ENCODE measurements at places on chromosomes 6 and 20.

DNA sequence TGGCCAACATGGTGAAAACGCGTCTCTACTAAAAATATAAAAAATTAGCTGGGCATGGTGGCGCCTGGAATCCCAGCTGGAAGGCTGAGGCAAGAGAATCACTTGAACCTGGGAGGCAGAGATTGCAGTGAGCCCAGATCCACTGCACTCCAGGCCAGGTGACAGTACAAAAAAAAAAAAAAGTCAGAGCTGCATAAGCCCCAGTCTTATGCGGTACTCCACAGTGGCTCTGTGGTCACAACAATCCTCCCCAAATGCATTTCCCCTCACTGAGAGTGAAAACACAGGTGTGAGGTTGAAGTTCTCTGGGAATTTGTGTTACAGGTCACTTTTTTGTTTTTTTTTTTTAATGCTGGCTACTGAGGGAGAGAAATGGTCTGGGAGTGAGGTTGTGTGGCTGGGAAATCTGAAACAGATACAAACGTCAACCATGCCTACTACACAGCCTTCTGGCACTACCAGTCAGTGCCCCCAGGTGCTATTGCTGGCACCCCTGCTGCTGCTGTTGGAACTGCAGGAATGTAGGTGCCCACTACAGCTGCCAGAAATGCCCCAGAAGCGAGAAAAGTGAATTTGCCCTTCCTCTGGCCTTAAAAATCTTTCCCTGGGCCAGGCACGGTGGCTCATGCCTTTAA, 5.7 kb downstream of the MRPS26 start:
- no peak for DNase-seq

DNA sequence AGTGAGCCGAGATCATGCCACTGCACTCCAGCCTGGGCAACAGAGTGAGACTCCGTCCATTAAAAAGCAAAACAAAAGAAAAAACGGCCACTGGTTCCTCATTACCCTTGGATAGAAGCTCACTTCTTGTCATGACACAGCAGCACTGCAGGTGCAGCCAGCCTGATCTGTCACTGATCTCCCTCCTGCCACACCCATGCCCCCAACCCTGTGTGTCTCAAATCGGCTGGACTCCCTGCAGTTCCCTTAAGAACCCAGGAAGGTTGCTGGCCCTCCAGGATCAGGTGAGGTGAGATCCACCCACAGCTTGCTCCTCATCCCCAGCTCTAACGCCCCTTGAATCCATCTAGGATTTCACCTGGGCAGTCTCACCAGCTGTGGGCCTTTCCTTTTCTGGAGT, 26.3 kb upstream of the NNAT start:
- no peak for DNase-seq

DNA sequence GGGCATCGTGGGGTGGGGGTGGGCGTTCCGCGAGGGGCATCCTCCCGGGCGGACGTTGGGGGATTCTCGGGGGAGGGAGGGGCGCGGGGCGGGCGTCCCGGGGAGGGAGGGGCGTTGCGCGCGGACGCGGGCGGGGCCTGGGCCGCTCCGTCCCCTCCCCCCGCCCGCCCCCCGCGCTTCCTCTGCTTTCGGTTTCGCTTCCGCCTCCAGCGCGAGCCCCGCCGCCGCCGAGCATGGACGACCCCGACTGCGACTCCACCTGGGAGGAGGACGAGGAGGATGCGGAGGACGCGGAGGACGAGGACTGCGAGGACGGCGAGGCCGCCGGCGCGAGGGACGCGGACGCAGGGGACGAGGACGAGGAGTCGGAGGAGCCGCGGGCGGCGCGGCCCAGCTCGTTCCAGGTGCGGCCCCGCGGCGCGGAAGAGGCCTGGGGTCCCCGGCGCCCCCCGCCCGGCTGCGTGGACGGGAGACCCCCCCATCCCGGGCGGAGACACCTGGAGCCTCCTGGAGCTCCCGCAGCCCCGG, at the start of gene OGFR:
Gene OGFR (plus strand): TSS at position 209 of the 528 bp plus-strand sequence. CDS start 25 bp downstream, at position 234.
- peak; percentile 72 for DNase-seq

DNA sequence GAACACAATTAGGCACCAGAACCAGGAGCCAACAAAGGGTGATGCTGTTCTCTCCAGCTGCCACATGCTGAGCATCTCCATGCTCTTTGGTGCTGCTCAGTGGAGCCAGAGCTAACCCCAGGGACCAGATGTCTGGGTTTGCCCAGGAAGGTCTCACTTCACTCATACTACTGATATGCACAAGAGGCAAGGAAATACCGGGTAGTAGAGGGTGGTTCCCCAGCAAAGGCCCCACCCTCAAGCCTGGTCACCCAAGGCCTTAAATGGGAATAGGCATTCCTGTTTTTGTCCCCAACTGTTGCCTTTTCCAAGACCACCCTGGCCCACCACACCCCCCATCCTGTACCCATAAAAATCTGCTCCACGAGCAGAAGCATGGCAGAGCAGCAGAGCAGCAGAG, 204.5 kb upstream of the TAB2 start:
- no peak for DNase-seq

GRCh38 chr6:89970609-89971337, 76.5 kb downstream of the GJA10 start:
- no peak for DNase-seq

DNA sequence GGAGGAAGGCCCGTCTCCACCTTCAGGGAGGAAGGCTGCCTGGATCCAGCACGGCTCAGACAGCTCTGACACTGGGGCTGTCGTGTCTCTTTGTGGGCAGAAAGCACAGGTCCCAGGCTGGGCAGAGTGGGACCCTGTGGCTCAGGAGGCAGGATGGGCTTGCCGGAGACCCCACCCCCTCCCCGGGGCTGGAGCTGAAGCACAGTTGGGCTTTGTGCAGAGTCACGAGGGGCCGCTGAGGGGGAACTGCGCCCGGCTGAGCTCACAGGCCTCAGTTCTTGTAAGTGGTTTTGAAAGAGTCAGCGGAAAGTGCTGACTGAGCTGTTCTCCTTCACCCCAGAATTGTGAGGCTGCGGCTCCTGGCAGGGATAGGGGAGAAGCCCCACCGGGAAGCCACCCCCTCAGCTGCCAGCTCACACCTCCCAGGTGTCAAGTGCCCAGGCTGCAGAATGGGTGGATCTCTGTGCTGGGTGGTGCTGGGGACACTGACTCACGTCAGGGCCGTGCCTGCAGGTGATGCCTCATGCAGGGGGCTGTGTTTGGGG, 145.5 kb upstream of the RNF24 start:
- no peak for DNase-seq

DNA sequence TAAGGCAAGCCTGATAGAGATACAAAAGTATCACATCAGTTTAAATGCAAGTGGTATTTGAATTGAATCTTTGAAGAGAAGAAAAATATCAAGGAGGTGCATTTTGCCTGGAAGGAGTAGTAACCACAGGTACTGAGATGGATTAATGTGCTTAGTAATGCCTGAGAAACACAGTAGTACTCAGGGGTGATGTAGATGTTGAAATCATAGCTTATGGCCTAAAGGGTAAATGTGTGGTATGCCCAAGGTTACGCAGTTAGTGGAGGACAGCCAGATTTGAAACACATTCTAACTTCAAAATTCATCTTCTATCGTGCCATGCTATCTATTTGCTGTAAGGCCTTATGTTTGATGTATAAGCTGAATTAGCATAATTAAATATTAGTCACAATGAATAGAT, 55.9 kb downstream of the STXBP5 start:
- DNase-seq: no peak

- DNase-seq: no peak
Observed at GRCh38 chr20:51700809-51701285, 67.3 kb downstream of the ATP9A start.

DNA sequence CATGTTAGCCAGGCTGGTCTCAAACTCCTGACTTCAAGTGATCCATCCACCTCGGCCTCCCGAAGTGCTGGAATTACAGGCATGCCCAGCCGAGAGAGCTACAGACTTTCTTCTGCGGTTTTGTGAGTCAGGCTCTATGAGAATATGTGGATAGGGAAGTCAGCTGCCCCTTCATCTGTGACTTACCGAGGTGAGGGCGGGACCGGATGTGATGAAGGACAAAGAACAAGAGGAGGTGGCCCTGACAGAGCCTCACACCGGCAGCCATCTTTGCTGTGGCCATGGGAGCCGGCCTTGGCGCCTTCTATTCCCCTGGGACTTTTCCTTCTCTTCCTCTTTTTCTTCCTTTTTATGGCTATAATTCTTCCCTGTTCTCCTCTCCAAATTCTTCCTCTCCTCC, 67.0 kb downstream of the IYD start:
- no peak for DNase-seq

DNA sequence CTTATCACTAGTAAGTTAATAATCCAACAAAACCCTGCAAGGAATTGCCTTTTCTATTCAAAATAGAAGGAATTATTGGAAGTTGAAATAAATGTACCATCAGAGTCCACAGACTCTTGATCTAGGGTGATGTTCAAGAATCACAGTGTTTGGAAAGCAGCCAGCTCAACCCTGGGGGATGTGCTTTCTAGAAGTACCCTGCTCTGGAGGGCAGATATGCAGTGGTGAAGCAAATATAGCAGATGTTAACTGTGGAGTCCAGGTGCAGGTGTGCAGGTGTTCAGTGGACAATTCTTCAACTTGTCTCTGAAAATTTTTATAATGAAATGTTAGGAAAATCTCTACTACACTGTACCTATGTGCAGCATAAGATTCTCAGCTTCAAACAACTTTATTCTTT, 9.1 kb upstream of the INSM1 start:
- no peak for DNase-seq

DNA sequence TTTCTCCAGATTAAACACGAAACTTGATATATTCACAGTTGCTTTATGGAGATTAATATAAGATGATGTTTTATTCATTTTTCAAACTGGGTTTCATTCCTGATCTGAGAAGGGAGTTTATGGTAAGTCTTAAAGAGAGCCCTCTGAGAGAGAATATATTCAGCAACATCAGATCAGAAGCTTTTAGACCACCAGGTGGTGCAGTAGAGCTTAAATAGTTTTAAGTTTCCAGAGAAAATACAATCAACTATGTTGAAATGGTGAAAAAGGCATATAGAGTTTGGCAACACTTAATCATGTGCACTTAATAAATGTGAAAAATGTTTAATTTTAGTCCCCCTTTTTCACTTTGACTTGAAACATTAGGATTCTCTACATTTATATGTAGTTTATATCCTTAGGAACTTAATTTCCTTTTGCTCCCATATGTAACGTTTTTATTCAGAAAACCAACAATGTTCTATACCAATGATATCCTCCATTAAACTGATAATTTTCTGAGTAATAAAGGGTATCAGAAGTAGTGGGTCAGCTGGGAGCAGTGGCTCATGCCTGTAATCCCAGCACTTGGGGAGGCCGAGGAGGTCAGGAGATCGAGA, 86.4 kb upstream of the CLDN20 start:
- DNase-seq: no peak

- DNase-seq: no peak
Observed at GRCh38 chr20:50330504-50331313, 140.1 kb downstream of the CEBPB start.

- no peak for DNase-seq
Observed at GRCh38 chr6:29667158-29667557, 10.3 kb downstream of the MOG start.

GRCh38 chr20:19807191-19807945, 49.3 kb downstream of the RIN2 start:
- DNase-seq: no peak

- DNase-seq: no peak
Observed at GRCh38 chr20:17029698-17030097, 197.1 kb upstream of the PCSK2 start.

All from CD8-positive, alpha-beta memory T cell (primary cell).